ENCODE measurements at places on chromosomes 1 and 21.

DNA sequence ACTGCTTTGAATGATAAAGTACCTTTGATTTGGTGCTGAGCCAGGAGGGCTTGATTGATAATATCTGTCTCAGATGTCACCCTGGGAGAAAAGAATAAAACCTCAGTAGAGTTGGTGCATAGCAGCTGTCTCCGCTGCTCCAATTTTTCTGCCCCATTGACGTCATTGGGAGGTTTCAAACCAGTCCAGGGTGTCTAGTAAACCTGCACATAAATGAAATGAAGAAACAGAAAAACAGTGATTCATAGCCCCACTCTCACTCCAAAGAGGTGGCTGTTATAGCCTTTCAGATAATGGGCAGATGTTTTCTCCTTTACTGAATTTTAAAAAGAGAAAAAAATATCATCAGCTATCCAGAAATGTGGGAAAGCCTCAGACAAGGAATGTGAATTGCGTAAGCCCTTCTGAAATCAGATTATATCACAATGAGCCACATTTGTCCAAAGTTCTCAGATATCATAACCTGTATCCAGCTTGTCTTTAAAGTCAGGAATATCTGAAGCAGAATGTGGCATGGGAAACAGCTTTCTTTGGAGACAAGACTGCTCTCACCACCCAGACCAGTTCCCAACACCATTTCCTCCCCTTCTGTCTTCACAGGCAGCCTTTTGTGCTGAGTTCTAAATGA is 351.3 kb upstream of the SGIP1 start:
- DNase-seq = peak; percentile 61

DNA sequence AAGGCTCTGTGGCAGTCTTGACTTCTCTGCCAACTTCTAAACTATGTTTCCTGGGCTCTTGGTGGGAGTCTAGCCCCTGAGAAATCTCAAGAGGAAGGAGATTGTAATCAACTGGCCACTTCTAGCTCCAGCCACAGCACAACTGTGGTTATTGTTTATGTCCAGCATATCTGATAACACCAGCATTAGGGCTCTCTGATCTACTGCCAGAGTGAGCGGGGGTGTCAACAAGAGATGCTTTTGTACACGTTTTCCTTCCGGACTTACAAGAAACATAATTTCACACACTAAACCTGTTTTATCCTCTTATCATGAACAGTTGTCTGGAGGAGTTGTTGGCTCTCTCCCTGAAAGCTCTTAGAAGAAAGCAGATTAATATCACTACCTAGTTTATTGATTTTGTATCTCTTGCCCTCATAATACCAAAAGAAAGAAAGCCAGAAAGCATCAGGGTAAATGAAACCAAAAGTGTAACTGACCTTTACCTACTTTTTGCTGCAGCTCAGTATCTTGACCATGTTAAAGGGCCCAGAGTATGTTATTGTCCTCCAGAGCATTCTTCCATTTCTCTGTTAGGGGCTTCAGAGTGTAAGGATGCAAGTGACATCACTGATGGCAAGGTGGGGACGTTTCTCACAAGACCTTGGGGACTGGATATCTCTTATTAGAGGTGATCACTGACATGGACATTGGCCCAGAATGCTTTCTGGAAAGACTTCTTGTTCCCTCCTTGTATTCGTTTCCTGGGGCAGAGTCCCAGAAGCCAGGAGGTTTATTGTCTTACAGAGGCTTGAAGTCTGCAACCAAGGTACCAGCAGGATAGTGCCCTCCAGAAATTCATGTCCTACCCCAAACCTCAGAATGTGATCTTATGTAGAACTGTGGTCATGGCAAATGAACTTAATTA is 9.6 kb upstream of the SH2D1B start:
- DNase-seq = peak; percentile 14

GRCh38 chr1:201861448-201861847 is 27.2 kb upstream of the SHISA4 start:
- no peak for DNase-seq

DNA sequence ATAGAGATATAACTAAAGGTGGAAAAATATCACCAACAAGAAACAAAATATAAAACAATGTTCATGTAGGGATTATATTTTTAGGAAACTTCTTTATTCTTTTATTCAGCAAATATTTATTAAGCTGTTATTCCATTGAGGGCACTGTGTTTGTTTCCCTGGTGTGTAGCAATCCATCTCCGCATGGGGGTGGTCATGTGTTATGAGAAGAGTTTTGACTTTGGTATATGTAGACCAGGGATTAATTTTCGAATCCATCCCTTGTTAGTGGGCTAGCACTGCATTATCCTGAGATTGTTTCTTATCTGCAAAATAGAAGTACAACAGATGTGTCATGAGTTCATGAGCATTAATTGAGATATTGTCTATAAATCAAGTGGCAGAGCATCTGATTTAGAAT is 190.2 kb upstream of the LRRC7 start:
- DNase-seq = no peak

- DNase-seq = no peak
Observed at GRCh38 chr1:116988248-116988647, 13.3 kb upstream of the CD101 start.

- no peak for DNase-seq
Observed at GRCh38 chr1:76068542-76068941, 6.0 kb upstream of the ST6GALNAC3 start.
